Posterior vena cava (tissue), 2 donors: ENCODE measurements at places on chromosomes 12 and 14. TPM values are rescaled to one million over a fixed set of nuclear protein-coding genes. Genes with fewer than 3 reads are reported as not detected.

DNA sequence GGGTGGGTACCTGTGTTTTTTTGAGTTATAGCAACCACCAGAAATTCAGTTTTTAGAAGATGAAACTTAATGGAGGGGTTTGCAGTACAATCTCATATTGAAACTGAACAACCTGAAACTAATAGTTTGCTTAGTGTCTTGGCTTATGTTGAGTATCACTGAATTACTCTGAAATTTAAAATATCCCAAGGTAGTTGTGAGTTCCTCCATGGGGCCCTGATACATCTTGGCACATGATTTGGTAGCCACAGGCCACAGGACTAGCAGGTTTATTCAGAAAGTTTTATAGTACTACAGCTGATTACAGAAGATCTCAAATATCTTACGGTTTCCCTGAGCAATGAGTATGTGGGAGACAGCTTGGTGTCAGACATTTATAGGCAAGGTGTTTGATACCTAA, 10.4 kb downstream of the PTGES3 start:
- peak; percentile 5 for DNase-seq

FAM161B gene
- total RNA-seq, result 4.9 TPM

AKAP3 gene
- 1.2 TPM for total RNA-seq

PPM1H gene
- 1.3 TPM for total RNA-seq

DNA sequence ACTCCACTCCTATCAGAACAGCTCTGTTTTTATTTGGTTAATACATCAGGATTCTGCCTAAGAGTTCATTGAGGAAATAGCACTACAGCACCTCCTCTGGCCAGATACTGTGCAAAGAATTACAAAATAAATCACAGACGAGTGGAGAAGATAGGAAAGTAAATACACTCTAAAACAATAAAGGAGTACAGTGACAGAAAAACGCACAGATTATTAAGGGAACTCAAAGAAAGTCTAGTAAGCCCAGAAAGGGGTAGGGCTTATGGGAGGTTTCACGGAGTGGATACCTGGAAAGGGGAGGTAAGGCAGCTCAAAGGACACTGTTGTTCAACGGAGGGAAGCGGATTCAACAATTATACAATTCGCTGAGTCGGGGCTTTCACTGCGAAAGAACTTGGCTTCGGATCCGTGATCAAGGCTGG, 5.5 kb downstream of the OR10AD1 start:
- no peak for DNase-seq

- DNase-seq, result no peak
Measured at GRCh38 chr14:68279777-68280233, 460.2 kb downstream of the RAD51B start.

GRCh38 chr14:24095271-24096068, 1.4 kb downstream of the PCK2 start:
- peak; percentile 90 for DNase-seq

SLC10A1 gene
- total RNA-seq, result not detected

- no peak for DNase-seq
Measured at GRCh38 chr12:44114906-44115305, 279.0 kb downstream of the TMEM117 start.

DNA sequence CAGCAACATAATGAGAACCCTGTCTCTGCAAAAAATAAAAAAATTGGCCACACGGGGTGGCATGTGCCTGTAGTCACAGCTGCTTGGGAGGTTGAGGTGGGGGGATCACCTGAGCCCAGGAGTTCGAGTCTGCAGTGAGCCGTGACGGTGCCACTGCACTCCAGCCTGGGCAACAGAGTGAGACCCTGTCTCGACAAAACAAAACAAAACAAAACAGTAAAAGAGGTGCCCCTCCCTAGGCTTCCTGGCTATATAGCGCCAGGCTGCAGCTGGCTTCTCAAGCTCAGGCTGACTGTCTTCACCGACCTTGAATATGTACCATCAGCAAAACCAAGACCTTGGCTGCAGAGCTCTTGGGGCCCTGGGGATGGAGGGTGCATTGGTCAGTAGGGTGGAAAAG, 29.4 kb downstream of the TSPAN9 start:
- no peak for DNase-seq

GRCh38 chr12:20077618-20078017, 290.7 kb upstream of the PDE3A start:
- DNase-seq, result no peak

ETFBKMT gene
- 2.9 TPM for total RNA-seq

- DNase-seq, result peak; percentile 89
Measured at GRCh38 chr12:108833757-108834472, 23.5 kb downstream of the SSH1 start.

DNA sequence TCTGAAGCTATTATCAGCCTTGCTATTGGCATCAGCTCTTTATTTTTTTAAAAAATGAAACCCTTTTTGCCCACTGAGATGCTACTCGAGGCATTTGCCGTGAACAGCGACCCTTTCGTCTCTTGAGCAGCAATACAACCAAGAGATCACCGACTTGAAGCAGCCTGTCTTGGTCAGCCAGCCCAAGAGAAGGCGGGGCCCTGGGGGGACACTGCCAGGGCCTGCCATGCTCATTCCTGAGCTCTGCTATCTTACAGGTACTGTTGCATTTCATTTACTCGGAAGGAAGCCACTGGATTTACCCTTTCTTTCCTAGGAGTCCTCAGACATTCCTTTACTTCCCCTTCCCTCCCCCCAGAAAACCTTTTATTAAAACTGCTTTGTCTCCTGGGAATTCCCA, 16.7 kb downstream of the PIWIL1 start:
- DNase-seq, result no peak

DNA sequence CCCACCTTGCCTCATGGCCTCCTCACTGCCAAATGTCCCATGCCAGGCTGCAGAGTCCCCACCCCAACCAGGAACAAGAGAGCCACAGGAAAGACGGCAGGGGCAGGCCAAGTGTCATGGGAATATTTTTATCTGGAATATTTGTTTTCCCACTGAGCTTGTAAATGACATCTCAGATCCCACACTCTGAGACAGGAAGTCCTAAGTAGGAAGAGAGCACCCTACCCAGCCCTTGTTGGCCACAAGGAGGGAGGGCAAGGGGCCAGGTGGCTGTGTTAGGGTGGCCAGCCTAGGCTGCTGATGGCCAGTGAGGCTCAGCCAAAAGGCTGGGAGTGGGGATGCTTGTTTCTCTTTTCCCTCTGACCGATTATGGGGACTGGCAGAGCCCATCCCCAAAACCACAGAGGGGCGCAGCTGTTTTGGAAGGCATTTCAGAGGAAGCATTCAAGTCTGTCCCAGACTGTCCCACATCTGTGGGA, 7.7 kb upstream of the MEG3 start:
- peak; percentile 17 for DNase-seq

DNA sequence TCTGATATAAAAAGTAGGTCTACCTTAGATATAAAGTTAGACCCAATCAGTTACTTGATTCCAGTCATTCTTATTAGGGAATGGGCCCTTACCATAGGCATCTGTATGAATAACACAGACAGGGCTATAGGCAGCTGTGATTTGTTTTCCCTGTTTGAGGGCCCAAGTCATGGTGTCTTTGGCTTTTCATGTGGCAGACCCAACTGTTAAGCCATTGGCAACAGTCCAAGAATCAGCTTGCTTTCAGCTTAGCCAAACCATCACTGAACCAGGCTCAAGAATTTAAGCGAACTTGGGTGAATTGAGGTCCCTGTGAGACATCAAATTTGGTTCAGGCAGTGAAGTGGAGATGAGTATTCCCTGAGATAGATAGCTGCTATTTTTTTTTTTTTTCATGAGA, 111.2 kb downstream of the LRRIQ1 start:
- DNase-seq, result no peak

ARG2 gene
- total RNA-seq, result 1.9 TPM

DNA sequence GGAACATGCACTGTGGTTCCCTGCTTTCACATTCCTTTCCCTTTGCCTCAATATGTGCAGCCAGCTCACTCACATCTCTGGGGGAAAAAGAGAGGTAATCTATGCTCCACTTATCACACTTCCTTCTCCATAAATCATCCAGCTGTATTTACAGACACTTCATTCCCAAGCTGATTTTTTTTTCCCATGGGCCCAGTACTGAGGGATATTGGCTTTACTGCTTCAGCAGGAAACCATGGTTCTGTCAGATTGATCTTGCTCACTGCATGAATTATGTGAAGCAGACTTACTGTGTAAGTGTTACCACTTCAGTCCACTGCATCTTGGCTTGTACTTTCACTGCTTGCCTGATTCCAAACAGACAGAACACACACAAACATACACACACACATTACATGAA, 555.6 kb downstream of the CCER1 start:
- no peak for DNase-seq

DNA sequence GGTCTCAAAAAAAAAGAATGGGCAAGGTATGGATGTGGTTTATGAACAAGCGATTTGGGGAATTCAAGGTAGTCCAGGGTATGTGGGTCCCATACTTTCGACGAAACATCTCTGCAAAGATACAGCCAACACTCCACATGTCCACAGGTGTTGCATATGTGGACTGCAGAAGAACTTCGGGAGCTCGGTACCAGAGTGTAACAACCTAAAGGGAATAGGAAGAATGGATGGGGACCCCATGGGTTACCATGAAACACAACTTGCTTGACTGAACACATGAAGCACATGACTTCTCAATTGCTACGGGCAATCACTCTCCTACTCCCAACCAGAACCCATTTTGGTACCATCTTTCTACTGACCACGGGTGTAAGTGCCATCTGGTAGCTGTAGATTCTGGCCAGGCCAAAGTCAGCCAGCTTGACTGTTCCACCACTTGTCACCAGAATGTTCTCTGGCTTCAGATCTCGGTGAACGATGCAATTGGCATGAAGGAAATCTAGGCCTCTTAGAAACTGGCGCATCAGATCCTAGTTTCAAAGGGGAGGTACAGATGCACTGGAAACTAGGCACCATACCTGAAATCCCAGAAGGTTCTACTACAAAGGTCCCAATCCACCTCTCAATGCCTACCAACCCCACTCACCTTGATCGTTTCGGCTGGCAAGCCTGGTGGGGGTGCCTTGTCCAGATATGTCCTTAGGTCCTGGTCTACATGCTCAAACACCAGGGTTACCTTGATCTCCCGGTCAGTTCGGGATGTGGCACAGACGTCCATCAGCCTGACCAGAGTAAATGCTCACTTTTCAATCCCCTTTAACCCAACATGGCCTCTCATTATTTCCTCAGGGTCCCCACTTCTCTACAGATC, 1.3 kb downstream of the CDK4 start:
- no peak for DNase-seq

VTI1B gene
- total RNA-seq, result 111 TPM
